Stimulated activated CD4-positive, alpha-beta T cell treated with anti-CD3 and anti-CD28 coated beads, Interleukin-15, amount 100 ng/mL, for 24 hours (primary cell): ENCODE measurements at places on chromosomes 7 and 10.

GRCh38 chr10:102438374-102438773 lies 6.0 kb upstream of the CUEDC2 start:
- DNase-seq = no peak

DNA sequence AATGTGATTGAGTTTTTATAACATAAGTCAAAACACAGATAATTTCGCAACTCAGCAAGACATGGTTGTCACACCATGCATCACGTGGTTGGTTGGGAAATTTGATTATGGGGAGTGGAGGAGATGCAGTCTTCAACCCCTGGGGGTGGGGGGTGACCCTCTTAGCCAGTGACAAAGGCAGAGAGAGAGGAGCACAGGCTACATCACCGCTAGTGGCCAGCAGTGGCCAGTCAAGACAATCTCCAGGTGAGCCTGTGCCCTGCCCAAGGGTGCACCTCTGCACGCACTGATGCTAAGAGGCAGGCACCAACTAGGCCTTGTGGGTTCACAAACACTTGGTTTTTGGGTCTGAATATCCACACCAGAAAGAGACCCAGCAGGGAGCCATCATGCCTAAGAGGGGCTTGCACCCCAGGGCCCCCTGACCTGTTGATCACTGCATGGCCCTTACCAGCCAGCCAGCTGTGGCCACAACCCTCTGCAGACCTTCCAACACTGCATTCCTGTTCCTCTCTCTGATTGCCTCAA lies 244.4 kb downstream of the FANK1 start:
- DNase-seq = no peak

- no peak for DNase-seq
Observed at GRCh38 chr7:31883761-31884164, 186.4 kb downstream of the PDE1C start.

GRCh38 chr10:103570844-103571655 lies 77.5 kb downstream of the NEURL1 start:
- no peak for DNase-seq

DNA sequence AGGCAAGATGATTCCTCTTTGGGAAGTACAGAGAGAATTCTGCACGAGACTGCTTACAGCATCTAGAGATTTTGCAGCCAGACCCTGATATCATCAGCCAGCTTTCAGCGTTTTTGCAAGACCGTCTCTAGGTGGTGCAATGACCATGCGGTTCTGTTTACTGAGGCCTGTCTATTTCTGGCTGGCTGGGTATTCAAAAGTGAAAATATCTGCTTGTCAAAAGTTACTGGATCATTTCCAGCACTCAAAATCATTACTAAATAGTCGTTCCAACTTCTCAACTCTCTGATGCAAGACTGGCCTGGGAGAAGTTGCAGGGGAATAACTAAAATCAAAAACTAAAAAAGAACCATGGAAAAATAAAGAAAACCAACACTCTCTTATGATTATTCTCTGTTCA lies 240.1 kb downstream of the ELMO1 start:
- DNase-seq = no peak

DNA sequence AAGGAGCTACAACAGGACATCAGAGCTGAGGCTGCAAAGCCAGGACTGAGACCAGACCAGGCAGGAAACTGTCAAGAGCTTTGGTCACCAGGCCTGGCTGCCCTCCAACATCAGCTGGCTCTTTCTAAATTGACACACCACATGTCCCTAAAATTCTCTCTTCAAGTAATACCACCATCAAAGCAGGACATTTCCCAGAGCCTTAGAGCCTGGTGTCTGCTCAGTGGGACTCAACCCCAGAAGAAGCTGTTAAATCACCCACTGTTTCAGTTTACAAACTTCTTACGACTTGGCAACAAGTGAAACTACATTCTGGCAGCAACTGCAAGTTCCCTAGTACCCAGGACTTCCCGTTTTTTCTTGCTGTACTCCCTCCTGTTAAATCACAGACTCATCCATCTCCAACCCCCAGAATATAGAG lies 3.8 kb upstream of the IL6 start:
- DNase-seq = no peak

DNA sequence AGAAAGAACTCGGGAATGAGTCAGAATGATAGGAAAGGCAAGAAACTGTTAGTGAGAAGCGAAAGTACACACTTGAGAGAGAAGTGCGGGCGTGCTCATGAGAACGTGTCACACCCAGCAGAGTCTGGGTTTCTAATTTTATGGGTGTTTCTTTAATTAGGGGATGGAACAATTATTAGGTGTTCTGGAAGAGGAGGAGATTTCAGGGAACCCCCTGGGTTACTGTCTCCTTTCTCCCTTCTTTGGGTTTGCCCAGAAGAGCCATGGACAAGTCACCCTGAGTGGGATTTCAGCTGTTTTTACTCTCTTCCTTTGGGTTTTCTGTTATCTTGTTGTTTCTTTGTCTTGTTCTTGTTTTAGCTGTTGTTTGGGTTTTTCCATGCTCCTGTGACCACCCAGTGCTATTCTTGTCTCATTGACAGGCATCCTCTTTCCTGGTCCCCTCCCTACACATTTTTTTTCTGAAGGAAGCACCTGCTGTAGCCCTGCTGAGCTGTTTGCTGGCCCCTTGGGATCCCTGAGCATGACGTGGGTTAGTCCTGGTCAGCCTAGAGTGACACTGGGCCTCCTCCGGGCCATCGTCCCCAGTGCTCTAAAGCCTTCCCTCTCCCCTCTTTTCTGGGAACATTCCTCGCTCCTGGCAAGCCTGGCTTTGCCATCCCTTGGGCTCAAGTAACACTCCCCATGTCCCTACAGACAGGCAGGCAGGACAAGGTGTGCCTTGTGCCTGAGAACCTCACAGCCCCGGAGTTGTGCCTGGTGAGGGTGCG lies 3.5 kb downstream of the SH2D4B start:
- DNase-seq = no peak

DNA sequence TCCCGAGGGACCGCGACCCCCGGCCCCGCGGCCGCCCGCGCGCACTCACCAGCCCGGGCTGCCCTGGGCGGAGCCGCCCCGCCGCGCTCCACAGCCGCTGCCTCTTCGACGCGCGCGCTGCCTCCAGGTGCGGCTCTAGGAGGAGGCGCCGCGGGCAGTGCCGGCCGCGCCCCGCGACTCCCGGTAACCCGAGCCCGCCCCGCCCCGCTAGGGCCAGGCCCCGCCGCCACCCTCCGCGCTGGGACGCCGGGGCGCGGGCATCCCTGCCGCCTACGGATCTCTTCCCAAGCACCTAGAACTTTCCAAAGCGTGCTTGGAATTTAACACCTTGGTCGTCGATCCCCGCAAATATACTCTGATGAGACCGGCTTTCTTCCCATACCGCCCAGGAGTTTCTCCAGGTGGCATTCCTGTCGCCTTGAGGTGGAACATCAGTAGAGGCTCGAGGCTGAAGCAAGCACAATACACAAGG lies at the start of gene SLC26A5:
SLC26A5 (minus strand) TSS at position 159 of the 472 bp plus-strand sequence. CDS start 24,693 bp downstream, outside the sequence.
- peak; percentile 52 for DNase-seq

DNA sequence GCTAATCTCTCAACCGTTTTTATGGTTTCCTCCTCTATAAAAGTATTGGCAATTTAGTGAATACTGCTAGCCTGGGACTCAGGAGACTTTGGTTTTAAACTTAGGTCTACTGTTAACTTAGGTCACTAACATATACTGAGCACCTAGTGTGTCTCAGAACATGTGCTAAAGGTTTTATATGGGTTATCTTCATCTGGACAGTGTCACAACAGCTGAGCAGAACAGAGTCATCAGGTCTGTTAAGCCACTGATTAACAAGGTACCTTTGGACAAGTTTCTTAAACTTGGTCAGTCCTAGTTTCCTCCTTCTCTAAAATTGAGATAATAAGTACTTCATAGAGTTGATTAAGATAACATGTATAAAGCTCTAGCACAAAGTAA lies 30.6 kb downstream of the NET1 start:
- no peak for DNase-seq

- DNase-seq = no peak
Observed at GRCh38 chr10:100516847-100517246, 2.8 kb downstream of the SEC31B start.

- no peak for DNase-seq
Observed at GRCh38 chr10:12438919-12439692, 89.8 kb downstream of the CAMK1D start.

GRCh38 chr10:43409385-43410109 lies 561 bp upstream of the HNRNPF start:
- DNase-seq = peak; percentile 81

DNA sequence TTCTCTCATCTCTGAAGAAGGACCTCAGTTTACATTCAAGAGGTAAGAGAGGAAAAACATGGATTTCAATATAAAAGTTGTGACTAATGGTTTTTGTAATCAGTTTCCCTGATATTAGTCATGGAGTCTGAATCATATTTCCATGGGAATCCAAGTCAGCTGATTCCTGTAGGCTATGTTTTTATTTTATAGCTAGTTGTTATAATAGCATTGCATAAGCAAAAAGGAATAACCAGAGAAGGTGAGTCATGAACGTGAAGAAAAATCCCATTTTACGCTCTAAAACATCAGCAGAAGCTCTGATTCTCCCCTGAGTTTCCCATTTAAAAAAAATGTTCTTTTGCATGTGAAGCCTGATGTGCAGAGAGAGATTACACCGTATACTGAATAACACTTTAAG lies 299.3 kb downstream of the SFMBT2 start:
- no peak for DNase-seq

DNA sequence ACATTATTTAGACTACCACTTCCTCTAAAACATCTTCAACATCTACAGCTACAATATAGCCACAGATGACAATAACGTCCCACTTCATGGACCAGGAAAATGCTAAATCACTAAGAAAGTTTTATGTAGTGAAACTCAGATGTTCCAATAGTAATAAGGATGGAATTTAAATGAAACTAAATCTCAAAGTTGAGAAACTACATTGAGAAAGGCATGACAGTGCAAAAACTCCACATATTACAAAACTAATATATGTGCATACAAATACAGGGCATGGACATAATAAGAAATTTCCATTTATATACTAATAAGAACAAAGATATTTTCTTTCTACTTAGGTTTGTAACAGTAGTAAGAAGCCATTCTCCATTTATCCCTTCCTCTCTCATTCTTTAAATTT lies 31.1 kb downstream of the POT1 start:
- DNase-seq = no peak

DNA sequence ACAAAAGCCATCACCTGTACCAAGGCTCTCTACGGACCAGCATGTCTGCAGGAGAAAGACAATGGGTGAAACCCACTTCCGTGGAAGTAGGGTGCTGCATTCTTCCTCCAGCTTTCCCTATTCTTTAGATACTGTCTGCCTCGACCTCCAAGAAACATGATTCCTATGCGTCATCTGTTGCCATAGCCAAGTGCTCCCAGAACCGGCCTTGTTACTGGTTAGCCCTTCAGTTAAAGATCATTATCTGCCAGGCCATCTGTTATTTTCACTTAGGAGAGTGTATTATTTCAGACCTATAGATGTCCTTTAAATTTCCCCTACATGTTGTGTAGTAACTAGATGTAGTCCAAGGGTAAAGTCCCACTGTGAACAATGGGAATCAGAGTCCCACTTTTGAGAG lies 89.0 kb upstream of the KIAA1217 start:
- DNase-seq = no peak

DNA sequence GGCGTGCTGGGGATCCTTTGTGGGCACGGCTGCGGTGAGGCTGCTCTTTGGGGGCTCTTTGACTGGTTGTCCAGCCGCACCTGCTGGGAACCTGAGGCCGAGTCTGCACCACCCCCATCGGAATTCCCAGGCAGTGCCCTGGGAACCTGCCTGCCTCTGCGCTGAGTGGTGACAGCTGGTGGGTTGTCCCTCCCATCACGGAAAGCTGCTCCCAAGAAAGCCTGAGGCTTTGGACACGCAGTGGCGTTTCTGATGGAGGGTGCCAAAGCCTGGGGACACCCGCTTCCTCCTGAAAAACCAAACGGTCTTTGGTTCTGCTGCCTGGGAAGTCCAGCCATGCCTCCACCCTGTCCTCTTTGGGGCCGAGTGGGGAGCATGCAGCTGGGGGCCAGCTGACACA lies 21.4 kb upstream of the SHH start:
- DNase-seq = no peak

DNA sequence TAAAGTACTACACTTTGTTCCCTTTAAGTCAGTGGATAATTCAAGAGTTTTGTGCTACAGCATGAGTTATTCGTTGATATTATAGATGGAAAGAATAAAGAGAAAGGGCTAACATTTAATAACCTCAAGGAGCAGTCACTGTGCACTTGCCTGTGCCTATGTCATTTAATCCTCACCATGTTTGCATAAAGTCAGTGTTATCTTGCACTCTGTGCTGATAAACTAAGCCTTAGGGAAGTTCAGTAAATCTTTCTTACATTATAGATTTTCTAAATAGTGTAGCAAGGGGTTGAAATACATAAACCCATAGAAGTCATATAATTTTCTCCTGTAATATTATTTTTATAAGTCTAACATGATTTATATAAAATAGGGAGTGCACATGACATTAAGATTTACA lies 103.1 kb downstream of the TMEM26 start:
- DNase-seq = no peak

DNA sequence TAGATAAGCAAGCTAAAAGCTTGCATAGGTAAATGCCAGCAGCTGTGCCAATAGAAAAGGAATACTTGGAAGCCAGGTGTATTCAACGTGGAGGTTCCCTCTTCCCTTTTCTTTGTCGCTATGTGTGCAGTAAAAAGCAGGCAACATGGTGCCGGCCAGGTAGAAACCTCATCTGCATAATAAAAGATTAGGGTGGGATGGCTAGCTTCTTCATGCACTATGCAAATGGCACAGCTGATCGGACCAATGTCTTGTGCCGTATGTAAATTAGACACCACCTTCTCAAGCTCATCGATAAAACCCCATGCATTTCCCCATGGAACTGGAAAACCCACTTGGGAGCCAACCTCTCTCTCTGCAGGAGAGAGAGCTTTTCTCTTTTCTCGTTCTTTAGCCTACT lies 150.9 kb upstream of the FOXK1 start:
- DNase-seq = no peak

DNA sequence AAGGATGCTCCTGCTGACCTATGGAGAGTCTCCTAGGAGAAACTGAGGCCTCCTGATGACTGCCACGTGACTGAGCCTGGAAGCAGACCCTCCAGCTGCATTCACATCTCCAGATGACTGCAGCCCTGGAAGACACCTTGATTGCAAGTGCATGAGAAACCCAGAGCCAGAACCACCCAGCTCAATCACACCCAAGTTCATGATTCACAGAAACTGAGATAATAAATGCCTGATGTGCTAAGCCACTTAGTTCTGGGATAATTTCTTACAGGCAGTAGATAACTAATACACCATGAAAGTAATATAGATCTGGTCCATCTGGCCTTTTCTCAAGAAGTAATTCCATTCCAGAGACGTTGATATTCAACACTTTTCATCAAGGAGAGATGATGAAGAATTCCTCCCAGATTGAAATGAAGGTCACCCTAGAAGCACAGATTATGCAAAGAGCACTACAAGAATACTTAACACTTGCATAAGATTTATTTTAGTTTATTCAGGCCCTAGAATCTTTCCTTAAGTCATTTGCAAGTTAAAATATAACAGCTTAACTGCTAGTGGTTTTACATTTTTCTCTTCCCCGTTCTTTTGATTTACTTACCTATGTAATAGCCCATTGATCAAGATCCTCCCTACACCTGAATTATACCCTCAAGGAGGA lies 208.2 kb upstream of the INHBA start:
- no peak for DNase-seq

- no peak for DNase-seq
Observed at GRCh38 chr10:20272608-20273007, 456.4 kb downstream of the PLXDC2 start.
